Naive thymus-derived CD8-positive, alpha-beta T cell (primary cell): ENCODE measurements at places on chromosomes 4 and X. TPM values are rescaled to one million over a fixed set of nuclear protein-coding genes. Genes with fewer than 3 reads are reported as not detected.

Gene TEX13B
- polyA plus RNA-seq, result not detected

Gene LUZP4
- not detected for polyA plus RNA-seq

Gene XAGE3
- not detected for polyA plus RNA-seq

Gene KIF4A
- polyA plus RNA-seq, result not detected

Gene HAND2
- polyA plus RNA-seq, result not detected

Gene DNAAF6
- polyA plus RNA-seq, result not detected

Gene CXCL8
- not detected for polyA plus RNA-seq

Gene CT45A10
- not detected for polyA plus RNA-seq

Gene CYTL1
- not detected for polyA plus RNA-seq

Gene TEX11
- not detected for polyA plus RNA-seq

Gene CXorf66
- polyA plus RNA-seq, result not detected

Gene CENPU
- not detected for polyA plus RNA-seq

Gene MTTP
- not detected for polyA plus RNA-seq

Gene SYNPO2
- polyA plus RNA-seq, result 0.15 TPM

Gene EFHC2
- 3.1 TPM for polyA plus RNA-seq

Gene SUPT20HL2
- not detected for polyA plus RNA-seq

Gene ANXA3
- not detected for polyA plus RNA-seq

Gene TMEM150C
- polyA plus RNA-seq, result not detected

Gene CSN1S1
- not detected for polyA plus RNA-seq

Gene GALNTL6
- not detected for polyA plus RNA-seq

Gene DACH2
- polyA plus RNA-seq, result not detected

Gene GAGE12H
- polyA plus RNA-seq, result not detected

Gene LANCL3
- not detected for polyA plus RNA-seq

Gene CPLX1
- not detected for polyA plus RNA-seq

Gene GNRHR
- not detected for polyA plus RNA-seq

Gene ANXA10
- polyA plus RNA-seq, result not detected

Gene EVC2
- not detected for polyA plus RNA-seq

Gene MRFAP1L1
- 124 TPM for polyA plus RNA-seq

Gene SPACA5
- polyA plus RNA-seq, result not detected

Gene CD99L2
- 13.5 TPM for polyA plus RNA-seq

Gene MFSD8
- 7.6 TPM for polyA plus RNA-seq

Gene RAB28
- polyA plus RNA-seq, result 13.6 TPM
